ENCODE measurements at places on chromosomes 1 and 21.

DNA sequence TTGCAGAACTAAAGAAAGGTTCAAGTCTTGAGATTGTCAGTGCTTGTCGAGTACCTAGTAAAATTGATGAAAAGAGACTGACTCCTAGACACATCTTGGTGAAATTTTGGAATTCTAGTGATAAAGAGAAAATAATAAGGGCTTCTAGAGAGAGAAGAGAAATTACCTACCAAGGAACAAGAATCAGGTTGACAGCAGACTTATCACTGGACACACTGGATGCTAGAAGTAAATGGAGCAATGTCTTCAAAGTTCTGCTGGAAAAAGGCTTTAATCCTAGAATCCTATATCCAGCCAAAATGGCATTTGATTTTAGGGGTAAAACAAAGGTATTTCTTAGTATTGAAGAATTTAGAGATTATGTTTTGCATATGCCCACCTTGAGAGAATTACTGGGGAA, 16.3 kb downstream of the L1TD1 start:
- no peak for DNase-seq

GRCh38 chr1:38027201-38028104, 14.9 kb downstream of the UTP11 start:
- no peak for DNase-seq

- no peak for DNase-seq
Observed at GRCh38 chr1:88976235-88976634, 16.2 kb downstream of the KYAT3 start.

DNA sequence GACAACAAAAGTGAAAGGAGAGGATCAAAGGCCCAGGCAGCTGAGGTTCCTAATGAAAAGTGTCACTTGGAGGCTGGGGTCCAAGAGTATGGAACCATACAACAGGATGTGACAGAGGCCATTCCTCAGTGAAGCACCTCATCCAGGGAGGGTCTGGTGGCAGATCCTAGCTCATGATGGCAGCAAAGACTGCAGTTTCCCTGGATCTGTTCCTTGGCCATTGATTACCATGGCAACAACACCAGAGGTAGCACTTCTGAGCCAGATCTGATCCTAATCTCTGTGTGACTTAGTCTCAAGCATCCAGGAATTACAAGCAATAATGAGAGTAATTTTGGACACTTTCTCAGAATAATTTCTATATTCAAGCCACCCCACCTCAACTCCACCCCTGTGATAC, 12.9 kb downstream of the FAM177B start:
- DNase-seq = no peak

Data from NCI-H748 treated with DMSO at 0.1 percent for 48 hours (cell line).